ENCODE measurements at places on chromosomes 16 and 17.
A peak's percentile ranks its signal among the peaks of the same experiment; 100 is the strongest.

- no peak for DNase-seq
Observed at GRCh38 chr16:54822492-54822891, 108.2 kb upstream of the IRX5 start.

DNA sequence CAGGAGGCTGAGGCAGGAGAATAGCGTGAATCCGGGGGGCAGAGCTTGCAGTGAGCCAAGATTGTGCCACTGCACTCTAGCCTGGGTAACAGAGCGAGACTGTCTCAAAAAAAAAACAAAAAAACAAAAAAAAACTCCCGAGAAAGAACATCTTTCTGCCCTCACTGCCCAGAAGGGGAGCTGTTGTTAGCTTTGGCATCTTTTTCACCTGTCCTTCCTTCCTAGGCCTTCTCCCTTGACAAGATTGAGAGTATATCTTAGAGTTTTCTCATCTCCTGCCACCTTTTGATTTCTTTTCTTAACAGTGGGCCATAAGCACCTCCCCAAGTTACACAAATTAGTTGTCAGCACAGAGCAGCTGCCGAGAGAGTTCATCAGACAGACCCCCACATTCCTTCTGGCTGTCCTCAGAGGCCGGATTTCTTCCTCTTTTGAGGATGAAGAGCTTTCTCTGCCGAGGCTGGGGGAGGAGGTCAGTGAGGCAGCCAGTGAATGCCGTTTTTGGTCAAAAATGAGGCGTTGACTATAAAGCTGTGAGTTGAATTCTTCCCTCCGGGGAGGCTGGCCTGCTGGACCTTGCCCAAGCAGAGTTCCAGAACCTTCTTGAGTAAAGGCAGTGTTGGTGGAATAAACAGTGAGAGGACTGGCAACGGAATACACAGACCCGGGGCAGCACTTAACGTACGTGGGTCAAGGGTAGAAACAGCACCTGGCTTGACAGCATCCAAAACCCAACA is 127.0 kb downstream of the ABCC6 start:
- no peak for DNase-seq

DNA sequence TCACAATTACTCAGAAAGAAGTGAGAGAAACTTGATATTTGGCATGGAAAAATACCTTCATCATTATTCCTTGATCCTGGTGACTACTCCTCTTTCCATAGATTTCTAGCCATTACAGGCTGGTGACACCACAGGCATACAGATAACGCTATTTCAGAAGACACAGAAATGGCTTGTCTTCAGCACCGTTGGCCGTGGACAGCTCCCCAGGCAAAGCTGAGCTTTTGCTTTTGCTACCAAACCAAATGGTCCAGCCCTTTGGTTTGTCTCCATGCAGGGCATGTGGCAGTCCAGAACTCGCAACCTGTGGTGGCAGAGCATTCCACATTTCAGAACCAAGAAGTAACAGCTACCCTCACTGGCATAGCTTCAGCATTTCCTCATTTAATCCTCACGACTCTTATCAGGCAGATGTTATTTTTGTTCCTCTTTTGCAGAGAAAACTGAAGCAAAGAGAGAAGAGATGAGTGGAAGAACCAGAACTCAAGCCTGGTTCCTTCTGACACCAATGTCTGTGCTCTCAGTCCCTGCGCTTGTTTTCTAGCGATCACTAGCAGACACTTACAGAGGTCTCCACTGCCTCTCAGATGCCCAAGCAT is 55.5 kb downstream of the HS3ST4 start:
- DNase-seq = no peak

DNA sequence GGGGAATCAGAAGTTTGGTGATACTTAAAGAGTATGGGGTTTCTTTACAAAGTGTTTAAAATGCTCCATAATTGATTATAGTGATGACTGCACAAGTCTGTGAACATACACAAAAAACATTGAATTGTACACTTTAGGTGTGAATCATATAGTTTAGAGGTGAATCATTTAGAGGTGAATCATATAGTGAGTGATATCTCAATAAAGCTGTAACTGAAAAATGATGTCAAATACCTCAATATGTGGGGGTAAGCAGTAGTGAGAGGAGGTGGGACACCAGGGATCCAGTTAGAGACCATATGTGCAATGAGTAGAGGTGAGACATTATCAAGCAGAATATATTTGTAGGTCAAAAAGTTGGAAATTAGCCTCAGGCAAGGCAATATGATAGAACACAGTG is 264.5 kb downstream of the PMP22 start:
- no peak for DNase-seq

DNA sequence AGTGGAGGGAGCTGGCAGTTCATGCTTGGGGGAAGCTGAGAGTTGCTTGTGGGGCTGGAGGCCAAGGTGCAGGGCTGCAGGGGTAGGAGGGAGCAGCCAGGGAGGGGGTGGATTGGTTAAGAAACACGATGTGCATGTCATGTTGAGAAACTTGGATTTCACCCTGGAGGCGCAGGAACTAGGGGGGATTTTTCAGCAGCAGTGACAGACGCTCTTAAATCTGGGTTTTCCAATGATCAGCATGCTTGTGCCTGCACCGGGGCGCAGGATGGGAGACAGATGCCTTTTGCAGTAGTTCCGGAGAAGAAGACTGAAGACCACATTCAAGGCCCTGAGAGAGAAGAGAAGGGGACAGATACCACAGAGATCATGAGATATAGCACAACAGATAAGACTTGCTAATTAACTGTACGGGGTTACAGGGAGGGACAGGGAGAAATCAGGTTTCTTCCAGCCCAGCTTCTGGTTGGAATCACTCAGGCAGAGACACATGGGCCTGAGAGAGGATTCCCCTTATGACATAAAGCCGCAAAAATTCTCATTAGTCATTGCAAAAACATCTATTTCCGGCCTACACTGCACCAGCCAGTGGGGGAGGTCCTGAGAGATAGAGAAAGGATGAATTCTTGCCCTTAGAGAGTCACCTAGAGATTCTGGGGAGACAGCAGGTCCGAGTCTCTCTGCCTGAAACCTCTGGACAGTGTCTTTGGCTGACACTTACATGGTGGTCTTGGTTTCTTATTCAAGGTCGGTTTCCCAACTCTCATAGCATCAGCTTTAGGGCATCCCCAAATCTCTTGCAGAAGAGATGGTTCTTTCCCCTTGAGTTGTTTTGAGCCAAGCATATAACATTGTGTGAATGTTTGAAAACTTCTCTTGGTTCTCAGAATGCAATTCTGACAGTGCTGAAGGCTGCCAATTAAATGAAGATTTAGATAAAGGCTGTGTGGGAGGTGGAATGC is 27.1 kb downstream of the CDH13 start:
- DNase-seq = peak; percentile 73

DNA sequence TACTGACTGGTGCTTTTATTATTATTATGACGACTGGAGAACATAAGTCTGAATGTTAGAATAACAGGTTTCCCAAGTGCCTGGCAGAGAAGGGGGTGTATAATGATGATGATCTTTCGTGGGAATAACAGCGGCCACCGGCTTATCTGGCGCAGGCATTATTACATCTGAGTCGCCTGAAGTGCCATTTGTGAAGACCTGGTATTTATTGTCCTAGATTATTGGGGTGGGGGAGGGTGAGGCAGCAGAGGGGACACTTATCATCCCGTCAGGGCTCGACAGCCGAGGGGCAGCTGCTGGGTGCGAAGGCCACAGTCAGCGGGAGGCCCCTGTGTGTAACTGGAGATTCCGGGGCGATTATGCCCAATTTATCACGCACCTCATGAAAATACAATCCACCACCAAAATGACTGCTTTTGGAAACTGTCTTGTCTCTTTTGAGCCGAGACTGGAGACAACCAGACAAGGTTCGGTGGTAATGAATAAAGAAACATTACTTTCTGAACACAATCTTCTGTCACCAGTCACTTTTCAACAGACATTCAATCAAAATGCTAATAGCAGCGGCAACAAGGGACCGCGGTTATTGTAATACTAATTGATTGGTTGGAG is 199.3 kb downstream of the CCDC182 start:
- no peak for DNase-seq

DNA sequence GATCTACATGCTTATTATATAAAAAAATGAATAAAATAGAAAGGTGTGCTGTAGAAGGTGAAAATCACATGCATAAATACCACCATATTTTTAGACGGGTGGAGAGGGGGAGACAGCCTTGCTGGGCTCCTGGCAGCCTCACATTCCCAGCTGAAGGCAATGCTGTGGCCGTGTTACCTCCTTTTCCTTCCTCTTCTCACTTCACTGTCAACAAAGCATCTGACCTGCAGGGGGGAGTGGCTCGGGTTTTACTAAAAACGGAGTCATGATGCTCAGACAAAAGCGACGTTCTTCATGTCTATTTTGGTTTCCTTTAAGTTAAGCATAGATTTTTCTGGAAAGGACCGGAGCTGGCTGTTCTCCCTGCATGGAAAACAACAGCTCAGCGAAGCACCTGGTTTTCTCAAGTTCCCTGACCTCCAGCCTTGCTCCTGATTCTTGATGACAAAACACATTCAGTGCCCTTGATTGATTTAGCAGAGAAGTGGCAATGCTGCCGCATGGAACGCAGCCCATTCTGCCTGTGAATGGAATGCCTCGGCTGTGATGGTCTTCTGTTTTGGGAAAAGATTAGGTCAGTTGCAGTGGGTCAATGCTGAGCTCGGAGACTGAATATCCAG is 5.5 kb upstream of the RPTOR start:
- no peak for DNase-seq

DNA sequence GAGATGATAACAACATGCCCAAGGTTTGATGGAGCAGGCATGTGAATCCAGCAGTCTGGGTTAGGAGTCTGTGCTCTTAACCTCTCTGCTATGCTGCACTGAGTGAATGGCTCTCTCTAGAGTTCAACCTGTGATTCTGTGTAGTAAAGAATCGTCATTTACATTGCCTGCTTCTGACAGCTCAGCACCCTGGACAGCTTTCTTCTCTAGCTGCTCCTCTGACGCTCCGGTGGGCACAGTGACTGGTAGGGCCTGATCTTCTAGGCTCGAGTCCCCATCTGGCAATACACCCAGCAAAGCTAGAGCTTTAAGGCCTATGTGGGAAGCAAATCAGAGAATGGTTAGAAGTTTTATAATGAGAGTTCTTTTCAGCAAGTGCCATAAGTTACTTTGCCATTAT is 85.3 kb upstream of the ATP2A3 start:
- DNase-seq = no peak

DNA sequence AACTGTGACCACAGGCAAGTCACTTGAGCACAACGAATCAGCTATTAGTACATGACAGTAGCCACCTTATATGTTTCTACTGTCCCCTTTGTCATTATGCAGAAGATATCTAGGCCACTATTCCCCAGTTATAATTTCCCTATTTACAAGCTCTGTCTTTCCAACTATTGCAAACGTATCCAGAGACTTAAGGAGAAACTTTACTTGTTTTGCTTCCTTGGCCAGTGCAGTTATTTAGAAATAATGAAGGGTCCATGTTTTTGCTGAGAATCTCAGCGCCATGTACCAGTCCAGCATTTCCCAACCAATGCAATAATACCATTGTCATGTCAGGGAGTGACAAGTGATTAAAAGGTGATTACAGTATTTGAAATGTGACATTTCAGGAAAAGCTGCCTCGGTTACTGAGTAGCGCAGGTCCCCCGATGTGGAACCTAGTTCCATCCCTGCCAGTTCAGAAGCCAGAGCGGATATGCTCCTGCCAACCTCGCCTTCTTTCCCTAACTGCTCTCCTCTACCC is 743 bp downstream of the ZNF624 start:
- DNase-seq = no peak

GRCh38 chr16:69756705-69757104 is 2.0 kb upstream of the NOB1 start:
- no peak for DNase-seq

GRCh38 chr17:43723697-43724359 is 34.8 kb downstream of the SOST start:
- no peak for DNase-seq

DNA sequence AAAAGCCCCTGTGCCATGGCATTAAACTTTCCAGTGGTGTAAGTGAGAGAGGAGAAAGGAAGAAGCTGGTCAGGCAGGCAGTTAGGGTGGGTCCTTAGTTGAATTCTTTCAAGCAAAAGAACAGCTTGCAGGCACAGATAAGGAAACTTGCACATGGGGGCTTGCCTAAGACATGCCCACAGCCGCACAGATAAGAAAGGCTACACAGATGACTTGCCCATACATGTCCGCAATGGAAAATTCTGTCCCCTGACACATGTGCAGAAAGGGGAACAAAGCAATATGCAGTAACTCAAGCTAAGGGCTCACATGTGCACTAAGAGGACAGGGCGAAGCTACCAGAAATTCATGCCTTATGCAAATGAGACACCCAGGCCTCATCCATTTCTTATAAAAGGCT is 69.9 kb downstream of the GSG1L start:
- DNase-seq = no peak

DNA sequence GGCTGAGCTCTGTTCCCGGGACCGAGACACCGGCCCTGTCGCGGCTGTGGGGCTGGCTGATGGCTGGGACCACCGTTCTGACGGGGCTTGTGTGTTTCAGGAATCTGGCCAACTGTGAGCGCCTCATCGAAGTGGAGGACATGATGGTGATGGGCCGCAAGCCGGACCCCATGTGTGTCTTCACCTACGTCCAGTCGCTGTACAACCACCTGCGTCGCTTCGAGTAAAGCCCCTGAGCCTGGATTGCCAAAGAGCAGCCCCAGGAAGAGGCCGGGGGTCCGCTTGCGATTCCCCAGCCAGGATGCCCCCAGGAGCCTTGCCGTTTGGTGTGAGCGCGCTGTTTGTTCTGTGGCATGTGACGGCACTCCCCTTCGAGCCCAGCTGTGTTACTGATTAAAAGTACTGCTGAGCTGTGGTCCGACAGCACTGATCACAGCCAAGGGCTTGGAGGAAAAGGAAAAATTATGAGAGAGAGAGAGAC is 23.0 kb downstream of the SMTNL2 start:
- DNase-seq = no peak

GRCh38 chr17:19002805-19003542 is 1.6 kb downstream of the FAM83G start:
- DNase-seq = peak; percentile 25

DNA sequence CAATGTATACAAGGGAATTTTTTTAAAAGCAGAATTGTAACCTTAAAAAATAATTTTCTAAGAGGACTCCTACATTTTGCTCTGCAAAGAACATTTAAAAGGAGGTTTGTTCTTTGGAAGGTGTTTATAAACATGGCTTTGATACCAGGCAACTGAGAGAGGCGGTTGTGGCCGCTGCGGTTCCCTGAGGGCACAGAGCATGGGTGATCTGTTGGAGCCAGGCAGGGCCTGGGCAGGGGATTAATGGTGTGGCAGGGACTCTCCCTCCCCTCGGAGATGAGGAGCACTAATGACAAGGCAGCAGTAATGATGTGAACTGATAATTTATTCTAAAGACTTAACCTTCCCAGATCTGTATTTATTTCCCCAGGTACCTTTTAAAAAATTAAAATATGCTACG is 65.4 kb downstream of the WWP2 start:
- no peak for DNase-seq

DNA sequence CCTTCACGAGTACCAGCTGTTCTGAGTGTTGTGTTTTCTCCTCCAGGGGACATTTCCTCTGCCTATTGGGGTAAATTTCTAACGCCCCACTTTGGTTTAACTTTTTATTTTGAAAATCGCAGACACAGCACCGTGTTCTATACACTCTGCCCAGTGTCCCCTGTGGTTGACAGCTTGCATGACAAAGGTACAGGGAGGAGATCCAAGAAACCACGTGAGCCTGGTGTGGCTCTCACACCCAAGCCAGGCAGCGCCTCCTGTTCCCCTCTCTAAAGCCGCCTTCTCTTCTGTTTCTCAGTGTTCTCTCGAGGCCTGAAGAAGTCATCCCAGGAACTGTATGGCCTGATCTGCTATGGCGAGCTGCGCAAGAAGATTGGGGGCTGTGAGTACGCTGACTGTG is 25.4 kb downstream of the CRAMP1 start:
- DNase-seq = peak; percentile 11

GRCh38 chr17:7792611-7793010 is 41.4 kb upstream of the KDM6B start:
- DNase-seq = no peak

- DNase-seq = no peak
Observed at GRCh38 chr17:81564778-81565177, 12.6 kb upstream of the FAAP100 start.
